ENCODE measurements at places on chromosomes 4 and X.

DNA sequence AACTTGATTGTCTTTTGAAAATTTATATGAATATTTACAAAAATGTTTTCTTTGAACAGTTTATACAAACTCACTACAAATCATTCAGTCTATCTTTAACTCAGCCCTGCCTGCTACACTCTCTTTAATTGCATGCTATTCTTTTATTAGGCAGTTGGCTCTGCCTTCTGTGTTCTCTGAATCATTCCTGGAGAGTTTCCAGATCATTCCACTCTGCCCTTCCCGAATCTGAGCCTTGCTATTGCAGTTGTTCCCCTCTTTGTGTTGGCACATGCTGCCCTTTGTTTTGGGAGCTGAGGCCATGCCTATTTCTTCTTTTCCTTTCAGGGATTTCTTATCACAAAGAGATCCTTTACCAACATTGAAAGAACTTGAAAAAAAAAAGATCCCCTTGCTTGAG lies 8.7 kb upstream of the TECRL start:
- no peak for DNase-seq

DNA sequence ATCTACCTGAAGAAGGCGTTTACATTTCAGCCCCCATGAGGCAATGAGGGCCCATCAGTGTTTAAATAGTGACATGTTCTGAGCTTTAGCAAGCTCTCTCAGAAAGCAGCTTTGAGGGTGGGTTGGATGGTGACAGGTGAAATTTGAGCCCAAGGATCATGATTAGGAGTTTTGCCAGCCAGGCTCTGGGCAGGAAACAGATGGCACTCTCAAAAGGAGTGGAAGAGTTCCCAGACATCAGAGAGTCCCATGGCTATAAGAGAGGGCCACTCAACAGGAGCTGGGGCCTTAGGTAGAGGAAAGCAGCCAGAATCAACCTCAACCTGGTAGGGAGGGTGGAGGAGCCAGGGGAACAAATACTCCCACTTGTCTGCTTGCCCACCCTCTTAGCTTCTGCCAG lies 499.8 kb downstream of the MID1IP1 start:
- peak; percentile 2 for DNase-seq

GRCh38 chr4:20252656-20253282 lies 1.1 kb downstream of the SLIT2 start:
- no peak for DNase-seq

DNA sequence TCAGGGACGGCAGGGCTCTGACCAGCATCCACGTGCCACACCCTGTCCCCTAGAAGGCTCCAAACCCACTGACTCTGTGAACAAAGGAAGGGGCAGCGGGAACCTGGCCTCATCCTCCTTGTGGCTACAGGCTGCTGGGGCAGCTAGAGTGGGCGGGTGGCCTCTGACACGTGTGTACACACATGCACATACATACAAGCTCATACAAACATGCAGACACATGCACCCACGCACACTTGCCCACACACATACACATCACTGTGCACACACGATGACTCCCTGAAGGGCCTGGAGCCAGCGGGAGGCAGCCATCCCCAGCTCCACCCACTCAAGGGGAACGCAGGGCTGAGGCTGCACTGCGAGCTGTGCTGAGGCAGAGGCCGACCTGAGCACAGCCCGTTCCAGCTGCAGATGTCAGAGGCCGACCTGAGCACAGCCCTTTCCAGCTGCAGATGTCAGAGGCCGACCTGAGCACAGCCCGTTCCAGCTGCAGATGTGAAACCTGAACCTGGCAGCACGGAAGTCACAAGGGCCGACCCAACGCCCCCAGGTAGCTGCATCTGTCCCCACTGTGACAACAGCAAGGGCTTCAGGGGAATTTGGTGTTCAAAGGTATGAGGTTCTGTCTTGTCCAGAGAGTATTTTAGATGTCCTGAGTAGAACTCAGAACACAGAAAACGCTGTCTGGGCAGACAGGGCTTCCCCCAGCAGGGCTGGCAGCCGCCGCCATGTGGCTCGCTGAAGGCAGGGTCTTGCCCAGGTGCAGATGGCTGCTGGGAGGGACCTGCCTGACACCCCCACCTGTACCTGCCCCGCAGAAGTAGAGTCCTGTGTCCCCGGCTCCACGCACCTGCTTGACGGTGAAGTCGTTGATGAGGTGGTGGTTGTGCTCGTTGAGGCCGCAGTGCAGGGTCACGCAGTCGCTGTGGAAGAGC lies 33.5 kb downstream of the CTBP1 start:
- DNase-seq = no peak

- DNase-seq = no peak
Measured at GRCh38 chrX:93985344-93986307, 311.6 kb downstream of the FAM133A start.

All from SHP77 (cell line).